Endothelial cell (in vitro differentiated cells): ENCODE measurements at places on chromosomes 1 and 21.

GRCh38 chr1:185787238-185787637, 53.0 kb downstream of the HMCN1 start:
- no peak for DNase-seq

DNA sequence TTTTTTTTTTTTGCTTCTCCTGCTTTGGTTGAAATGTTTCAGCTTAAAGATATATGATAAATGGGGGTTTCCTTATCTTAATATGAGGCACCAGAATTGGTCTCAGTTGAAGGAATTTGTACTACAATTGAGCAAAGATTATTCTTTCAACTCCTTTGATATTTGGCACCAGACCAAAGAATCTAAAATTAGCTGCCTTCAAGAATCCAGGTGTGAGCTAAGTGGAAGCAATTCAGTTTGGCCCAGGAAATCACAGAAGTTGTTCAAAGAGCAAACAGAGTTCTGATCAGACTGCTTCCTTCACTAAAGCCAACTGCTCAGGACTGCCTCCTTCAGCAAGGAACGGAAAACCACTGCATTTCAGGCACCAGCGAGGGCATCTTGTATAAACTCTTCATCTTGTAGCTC, 68.3 kb upstream of the BCAR3 start:
- peak; percentile 21 for DNase-seq

GRCh38 chr21:33071770-33072306, 1.9 kb downstream of the OLIG1 start:
- peak; percentile 47 for DNase-seq

- no peak for DNase-seq
Observed at GRCh38 chr1:160503087-160503486, 20.0 kb downstream of the SLAMF6 start.

- peak; percentile 85 for DNase-seq
Observed at GRCh38 chr1:153532769-153533599, 2.8 kb downstream of the S100A6 start.

GRCh38 chr1:87179851-87180519, 148.7 kb upstream of the LMO4 start:
- no peak for DNase-seq

DNA sequence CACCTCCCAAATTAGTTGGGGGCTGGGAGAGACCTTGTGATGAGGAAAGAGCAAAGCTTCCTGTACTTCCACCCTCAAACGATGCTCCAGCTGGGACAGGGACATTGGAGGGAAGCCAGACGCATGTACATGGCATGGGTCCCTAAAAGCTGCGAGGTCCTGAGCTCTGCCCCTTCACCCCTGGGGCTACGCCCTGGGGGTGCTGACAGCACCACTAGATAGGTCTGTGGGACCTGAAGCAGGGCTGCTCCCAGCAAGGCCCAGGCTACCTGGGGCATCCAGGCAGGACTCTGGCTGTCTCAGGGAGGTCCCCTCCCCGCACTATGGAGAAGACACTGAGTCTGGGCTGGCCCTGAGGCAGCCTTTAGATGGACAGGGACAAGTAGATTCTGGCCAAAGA, 83.4 kb downstream of the DMRTB1 start:
- no peak for DNase-seq

GRCh38 chr1:52842643-52843310, at the start of gene ZYG11A:
Gene ZYG11A (plus strand): TSS chr1:52842760. CDS start chr1:52842884, 124 bp downstream.
- peak; percentile 82 for DNase-seq

DNA sequence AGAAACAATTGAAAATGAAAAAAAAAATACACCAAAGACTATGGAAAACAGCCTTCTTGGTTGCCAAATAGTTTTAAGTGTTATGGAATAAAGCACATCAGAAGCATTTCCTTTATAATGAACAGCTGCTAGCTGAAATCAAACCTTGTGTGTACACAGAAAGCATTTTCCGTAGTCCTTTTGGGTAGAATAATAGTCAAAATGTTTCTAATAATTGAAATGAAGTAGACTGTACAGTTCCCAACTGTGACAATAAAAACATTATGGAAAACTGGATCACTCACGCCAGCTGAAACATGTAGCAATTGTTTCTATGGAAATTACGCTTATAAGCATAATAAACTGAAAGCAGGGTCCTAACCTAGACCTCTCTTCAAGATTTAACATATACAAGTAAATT, 856.3 kb upstream of the B3GALT2 start:
- DNase-seq: no peak

DNA sequence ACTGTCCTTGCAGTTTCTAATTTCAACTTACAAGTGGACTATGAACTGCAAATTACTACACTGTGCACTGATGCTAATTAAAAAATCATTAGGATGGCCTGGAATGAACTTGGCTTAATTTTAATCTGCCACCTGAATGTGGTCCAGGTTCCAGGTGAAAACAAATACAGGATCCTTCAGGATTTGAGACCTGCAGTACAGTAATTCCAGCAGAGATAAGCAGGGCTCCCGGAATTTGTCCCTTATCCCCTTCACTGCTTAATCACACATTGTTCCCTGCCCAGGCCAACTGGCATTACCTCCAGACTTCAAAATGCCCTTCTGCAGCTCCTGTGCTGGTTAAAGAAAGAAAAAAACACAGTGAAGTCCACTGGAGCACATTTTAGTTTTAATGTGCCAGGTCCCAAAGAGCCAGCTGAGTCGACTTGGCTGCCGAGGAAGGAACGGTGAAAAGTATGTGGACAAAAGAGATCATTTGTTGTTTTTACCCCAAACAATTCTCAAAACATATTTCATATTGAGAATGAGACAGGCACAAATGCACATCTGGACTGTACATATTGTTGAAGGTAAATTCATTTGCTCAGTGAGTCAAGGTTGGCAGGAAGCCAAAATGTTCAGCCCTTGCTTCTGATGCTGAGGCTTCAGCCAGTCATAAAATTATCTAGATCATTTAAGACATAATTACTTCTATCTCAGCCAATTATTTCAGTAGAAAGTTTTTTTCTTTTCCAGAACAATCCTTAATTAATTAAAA, 28.3 kb downstream of the DEGS1 start:
- no peak for DNase-seq

GRCh38 chr21:31064803-31065202, 26.5 kb upstream of the KRTAP19-8 start:
- DNase-seq: no peak

DNA sequence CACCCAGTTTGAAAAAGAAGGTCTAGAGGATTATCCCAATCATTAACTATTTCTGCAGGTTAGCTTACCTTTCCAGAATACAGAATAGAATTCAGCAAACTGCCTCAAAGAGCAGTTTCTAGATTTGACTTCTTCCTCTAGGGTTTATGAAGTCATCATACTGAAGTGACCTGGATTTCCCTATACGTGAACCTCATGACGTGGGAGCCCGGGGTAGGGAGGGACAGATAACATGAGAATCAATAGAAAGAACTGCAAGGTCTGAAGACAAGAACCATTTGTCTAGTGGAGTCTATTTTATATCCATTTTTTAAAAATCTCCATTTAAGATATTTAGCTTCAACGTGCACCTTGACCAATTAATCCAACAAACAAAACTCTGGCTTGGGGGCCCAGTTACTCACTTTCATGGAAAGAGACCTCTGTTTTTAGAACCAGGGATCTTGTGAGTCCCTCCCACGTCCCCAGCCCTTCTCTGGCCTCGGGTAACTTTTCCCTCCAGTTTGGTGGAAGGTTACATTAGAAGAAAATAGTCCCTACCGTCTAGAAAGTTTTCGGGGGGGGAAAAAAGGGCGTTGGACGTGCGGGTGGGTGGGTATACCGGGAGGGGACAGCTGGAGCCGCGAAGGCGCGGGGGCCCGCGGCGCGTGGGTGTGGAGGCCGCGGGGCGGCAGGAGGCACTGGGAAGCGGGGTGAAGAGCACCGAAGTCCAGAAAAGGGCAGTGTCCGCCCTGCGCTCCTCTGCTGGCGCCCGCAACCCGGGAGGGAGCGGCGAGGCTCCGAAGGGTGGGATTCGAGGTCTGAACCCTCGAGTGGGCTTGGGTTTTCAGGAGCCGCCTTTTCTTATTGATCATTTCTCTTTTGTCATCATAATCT, 13.8 kb upstream of the POGZ start:
- DNase-seq: peak; percentile 27

GRCh38 chr21:42413093-42413492, 9.4 kb downstream of the UBASH3A start:
- DNase-seq: no peak

GRCh38 chr1:62746809-62747138, 37.2 kb upstream of the ATG4C start:
- no peak for DNase-seq

DNA sequence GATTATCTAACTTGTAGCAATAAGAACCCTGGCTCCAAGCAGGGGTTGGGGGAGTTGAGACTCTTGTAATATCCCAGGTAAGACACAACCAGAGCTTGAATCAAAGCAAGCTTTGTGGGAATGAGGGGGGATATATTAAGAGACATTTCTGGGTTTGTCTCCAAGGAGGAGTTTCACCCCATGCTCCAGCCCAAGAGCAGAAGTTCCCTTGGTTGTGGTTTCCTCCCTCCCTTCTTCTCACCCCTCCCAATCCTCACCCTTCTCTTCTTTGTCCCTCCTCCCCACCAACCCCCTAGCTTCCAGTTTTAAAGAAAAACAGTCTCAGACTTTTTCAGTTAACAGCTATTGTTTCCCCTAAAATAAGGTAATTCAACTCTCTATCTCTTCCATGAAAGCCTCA, 11.9 kb downstream of the TRAF3IP3 start:
- no peak for DNase-seq

GRCh38 chr21:27703791-27704190, 736.9 kb upstream of the ADAMTS5 start:
- DNase-seq: no peak

DNA sequence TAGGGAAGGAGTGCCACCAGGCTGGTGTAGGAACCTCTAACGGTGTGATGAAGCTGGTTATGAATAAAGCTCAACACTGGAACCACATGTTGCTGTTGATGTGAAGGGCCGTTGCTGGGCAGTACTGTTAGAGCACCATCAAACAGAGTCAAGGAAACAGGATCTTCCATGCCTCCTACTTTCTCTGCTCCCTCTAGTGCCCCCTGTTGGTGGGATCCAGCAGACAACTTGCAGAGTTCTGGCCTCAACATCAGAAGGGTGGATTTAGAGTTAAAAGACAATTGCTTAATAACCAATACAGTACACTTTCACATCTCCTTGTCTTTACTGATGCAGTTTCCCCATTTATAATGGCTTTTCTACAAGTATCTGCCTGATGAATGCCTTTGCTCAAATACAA, 336.4 kb downstream of the NTNG1 start:
- DNase-seq: no peak

DNA sequence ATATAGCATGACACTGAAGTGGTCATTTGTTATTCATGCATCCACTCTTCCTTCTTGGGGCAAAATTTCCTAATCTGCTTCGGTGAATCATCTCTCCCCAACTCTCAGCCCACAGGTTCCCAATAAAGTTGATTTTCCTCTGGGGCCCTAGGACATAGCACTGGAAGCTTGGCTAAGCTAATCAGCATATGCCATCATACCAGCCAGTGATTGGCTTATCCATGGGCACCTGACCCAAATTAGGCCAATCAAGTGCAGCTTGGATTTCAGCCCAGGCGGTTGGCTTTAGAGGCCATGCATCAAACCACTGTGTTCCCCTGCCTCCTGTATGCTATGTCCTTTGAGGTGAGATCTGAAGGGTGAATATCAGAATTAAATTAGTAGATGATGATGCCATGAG, 58.9 kb downstream of the C1orf94 start:
- no peak for DNase-seq

DNA sequence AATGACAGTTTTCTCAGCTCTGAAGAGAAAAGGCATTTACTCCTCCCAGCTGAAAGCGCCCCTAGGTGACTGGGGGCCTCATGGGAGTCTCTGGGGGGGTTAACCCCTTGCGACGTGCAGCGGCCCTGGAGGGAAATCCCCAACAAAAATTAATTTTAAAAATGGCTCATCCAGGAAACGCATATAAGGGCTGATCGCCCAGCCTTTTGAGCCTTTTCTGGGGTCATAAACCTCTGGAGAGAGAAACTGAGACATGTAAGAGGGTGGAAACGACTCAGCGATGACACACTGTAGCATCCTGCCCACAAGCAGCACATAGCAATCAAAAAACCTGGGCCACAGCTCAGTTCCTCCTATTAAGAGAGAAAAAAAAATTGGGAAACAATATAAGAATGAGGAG, 20.4 kb upstream of the HPDL start:
- no peak for DNase-seq
